Activated naive CD4-positive, alpha-beta T cell (primary cell): ENCODE measurements at places on chromosomes 6 and 20.
A peak's percentile ranks its signal among the peaks of the same experiment; 100 is the strongest.

GRCh38 chr6:33108307-33108706 lies 32.5 kb downstream of the HLA-DPB1 start:
- no peak for DNase-seq

DNA sequence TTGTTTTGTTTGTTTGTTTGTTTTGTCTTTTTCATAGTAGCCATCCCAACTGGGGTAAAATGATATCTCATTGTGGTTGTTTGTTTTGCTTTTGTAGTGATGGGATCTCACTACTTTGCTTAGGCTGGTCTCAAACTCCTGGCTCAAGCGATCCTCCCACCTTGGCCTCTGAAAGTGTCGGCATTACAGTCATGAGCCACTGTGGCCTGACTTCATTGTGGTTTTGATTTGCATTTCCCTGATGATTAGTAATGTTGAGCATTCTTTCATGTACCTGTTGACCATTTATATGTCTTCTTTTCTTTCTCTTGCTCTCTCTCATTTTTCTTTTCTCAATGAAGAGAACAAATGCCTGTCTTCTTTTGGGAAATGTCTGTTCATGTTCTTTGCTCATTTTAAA lies 30.8 kb upstream of the HLA-DOA start:
- DNase-seq, result no peak

GRCh38 chr6:149806127-149806526 lies 56.6 kb downstream of the PCMT1 start:
- no peak for DNase-seq

- DNase-seq, result peak; percentile 33
Observed at GRCh38 chr6:43724914-43725642, 37.5 kb upstream of the MRPS18A start.
